ENCODE measurements at places on chromosomes 2 and 18.

DNA sequence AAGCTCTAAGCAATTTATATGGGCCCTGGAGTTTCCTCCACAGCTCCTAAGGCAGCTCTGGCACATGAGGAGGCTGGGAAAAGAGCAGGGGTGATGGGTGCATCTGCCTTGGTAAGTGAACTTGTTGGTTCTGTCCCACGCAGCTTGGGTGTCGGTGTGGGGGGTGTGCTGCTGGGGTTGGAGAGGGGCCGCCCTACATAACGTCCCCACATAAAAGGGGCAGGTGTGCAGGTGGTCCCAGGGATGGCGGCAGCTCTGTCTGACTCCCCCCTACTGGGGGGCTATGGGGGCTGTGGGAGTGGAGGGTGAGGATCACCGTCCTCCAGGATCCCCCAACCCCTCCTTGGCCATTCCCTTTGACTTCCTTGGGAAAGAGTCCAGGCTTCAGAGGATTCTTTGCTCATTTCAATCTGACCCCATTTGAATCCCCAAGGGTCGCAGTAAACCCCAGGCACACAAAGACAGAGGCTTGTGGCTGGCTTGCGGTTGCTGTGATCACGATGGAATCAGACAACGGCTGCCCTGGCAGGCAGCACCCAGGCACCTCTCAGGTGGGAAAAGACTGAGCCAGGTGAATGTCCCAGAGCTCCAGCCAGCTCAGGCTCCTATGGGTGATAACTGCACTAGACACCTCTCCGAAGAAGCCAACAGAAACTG lies 34.5 kb upstream of the CD8A start:
- no peak for DNase-seq

- no peak for DNase-seq
These were observed 304.7 kb downstream of the TCF4 start for GRCh38 chr18:55283309-55283708.

- DNase-seq: no peak
These were observed 162.0 kb downstream of the LTBP1 start for GRCh38 chr2:33108483-33109443.

- no peak for DNase-seq
These were observed 92.9 kb downstream of the COL5A2 start for GRCh38 chr2:189086710-189087109.

- no peak for DNase-seq
These were observed 284.5 kb downstream of the ZNF521 start for GRCh38 chr18:25067275-25068025.

DNA sequence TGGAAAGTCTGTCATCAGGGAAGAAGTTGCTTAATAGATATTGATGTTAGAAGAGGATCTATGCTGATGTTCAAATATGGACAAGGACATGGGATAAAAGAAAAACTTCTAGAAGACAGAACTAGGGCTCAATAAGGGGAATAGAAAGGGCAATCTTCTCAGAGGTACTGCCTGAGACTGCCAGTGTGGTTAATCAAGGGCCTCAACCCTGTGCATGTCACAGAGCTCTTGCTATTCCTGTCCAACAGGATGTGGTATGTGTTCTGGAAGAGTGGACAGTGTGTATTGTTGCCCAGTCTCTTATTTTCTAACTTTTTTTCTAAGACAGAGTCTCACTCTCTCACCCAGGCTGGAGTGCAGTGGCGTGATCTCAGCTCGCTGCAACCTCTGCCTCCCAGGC lies 27.8 kb upstream of the RNF125 start:
- DNase-seq: no peak

DNA sequence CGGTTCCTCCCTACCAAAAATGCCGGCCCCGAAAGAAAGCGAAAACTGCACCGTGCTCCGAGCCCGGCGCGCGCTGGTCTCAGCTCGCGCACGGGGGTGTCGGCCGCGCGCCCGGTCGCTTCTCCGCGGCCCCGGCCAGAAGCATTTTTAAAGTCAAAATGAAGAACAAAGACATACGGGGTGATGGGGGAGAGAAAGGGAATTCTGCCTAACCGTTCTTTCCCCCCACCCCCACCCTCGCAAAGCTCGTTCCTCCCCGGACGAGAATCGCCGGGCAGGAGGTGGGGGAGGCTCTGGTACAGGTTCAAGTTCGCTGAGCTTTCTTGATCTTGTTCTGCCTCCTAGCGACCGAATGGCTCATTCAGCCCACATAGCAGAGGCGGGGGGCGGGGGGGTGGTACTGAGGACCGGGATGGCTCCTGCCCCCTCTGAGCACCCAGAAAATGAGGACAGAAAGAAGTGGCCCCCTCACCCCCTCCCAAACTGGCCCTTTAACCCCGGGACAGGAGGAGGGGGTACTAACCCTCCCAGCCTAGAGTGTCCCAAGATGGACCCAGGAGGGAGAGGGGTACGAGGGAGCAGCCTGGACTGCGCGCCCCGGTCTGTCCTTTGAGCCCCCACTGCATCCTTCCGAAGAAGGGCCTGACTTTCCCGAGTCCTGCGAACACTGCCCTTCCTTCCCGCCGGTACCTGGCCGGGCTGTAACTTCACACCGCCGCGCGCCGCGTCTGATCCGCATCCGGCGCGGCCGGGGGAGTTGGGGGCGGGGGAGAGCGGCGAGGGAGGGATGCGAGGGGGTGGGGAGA lies 3.1 kb downstream of the BCL11A start:
- DNase-seq: peak; percentile 61

DNA sequence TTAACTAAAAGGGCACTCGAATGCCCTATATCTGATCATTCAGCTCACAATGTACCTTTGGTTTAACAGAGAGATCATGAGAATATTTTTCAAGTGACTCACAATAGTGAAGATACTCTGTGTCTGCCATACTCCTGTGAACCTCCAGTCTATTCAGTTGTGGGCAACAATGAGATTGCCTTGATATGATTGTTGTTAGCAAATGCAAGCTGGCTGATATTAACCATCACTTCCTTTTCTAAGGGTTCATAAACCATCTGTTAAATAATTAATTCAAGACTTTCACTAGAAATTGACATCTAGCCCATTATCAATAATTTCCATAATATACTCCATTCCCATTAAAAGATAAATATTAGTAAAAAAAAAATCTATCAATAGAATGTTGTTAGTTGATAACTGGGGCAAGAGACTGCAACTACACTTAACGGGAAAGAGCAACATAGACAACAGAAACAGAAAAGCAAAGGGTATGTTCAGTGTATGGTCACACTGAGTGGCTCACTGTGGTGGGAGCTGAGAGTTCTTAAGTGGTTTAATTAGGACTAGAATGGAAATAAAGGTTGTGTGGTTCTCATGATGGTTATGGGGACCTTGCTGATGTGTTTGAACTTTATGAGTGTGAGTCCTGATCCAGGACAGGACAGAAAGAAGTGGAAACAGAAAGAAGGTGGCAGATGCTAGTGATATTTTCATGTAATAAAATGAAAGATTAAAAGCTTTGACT lies 11.9 kb downstream of the IL18RAP start:
- DNase-seq: no peak

DNA sequence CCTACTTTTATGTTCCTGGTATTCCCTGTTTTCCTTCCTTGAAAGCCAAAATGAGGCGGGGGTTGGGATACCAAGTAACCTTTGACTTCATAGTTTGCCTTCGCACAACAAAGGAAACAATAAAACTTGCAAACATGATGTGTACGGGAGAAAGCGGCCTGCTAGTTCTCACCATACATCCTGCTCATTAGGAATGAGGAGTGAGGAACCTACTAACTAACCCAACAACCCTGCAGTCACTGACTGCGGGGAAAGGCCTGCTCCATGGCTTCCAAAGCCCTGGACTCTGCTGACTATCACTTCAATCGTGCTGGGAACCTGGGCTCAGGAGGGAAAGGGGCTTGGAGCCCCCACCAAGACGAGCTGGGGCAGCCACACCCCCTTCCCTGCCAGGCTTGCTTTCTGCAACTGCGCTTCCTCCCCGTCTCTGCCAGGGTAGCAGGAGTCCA lies 24.2 kb downstream of the RPL31 start:
- DNase-seq: no peak

- DNase-seq: no peak
These were observed 160.8 kb downstream of the TNS1 start for GRCh38 chr2:217842017-217842416.

DNA sequence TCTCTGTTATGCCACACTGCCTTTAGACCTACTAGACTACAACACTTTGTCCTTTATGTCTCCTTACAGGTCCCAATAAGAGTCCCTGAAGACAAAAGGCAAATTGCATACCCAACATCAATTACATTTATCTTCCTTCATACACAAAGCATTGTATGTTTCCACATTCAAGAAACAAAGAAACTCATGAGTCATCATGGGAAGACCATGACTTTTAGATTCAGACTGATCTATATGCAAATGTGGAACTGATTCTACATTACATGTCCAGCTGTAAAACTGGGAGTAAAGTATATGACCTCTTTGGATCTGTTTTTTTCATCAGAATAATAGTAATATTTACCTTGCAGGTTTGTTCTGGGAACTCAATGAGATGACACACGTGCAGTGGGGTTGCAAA lies 25.2 kb upstream of the HNMT start:
- no peak for DNase-seq

DNA sequence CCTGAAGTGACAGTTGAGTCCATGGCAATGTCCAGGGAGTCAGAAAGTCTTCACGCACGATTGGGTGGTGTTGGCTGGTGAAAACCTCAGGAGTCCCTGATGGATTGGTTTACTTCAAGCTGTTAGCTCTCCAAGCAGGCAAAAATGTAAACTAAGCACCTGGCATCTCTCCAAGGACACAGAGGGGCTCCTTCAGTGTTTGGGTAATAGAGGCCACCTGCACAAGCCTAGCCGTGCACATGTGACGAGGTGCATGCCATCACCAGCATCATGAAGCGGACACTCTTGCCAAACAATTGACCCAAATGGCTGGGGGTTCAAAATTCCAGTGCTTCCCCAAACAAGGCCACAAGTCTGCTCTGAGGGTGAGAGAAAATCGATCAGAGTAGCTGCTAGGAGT lies 104.7 kb upstream of the CD302 start:
- no peak for DNase-seq

DNA sequence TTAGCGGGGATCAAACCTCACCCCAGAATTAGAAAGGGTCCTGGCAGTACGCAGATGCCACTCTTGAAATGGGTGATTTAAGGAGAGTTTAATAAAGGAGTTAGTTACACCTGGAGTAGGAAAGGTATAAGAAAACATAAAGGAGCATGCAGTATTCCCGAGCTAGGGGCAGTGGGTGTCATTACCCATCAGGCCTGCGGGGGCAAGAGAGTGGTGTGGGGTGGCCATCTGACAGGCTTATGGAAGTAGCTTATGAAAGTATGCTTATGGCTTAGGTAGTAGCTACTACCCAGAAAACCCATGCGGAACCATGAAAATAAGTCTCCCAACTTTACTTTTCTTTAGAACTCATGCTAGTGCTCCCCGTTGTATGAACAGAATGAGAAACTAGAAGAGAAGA lies 568.9 kb upstream of the ACVR2A start:
- DNase-seq: no peak

GRCh38 chr2:106011380-106011779 lies 182.7 kb downstream of the UXS1 start:
- DNase-seq: no peak

DNA sequence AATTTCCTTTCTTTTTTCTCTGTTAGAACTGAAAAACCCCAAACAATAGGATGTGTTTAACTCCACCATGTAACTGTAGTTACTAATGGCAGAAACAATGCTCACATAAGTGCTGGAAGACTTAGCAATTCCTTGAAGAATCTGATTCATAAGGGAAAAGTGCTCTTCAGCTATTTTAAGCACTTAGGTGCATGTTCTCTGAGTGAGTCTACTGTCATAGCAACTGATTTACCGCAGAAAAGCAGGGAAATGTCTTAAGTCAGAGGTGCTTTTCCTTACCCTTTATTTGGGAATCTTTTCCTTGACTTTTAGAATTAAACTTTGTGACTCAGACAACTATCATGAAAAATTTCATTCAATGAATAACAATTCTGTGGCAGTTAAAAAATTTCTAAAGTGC lies 65.4 kb upstream of the NABP1 start:
- DNase-seq: no peak

DNA sequence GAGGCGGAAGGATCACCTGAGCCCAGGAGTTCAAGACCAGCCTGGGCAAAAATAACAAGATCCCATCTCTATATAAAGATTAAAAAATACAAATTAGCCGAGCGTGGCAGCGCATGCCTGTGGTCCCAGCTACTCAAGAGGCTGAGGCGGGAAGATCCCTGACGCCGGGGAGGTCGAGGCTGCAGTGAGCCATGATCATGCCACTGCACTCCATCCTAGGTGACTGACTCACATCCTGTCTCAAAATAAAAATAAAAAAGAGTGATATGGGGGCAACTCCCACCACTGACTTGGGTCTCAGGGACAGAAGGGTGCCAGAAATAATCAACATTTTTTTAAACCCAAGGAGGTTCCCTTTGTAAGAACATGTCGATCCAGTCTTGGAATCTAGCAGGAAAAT lies 37.6 kb downstream of the ZNF516 start:
- DNase-seq: no peak

DNA sequence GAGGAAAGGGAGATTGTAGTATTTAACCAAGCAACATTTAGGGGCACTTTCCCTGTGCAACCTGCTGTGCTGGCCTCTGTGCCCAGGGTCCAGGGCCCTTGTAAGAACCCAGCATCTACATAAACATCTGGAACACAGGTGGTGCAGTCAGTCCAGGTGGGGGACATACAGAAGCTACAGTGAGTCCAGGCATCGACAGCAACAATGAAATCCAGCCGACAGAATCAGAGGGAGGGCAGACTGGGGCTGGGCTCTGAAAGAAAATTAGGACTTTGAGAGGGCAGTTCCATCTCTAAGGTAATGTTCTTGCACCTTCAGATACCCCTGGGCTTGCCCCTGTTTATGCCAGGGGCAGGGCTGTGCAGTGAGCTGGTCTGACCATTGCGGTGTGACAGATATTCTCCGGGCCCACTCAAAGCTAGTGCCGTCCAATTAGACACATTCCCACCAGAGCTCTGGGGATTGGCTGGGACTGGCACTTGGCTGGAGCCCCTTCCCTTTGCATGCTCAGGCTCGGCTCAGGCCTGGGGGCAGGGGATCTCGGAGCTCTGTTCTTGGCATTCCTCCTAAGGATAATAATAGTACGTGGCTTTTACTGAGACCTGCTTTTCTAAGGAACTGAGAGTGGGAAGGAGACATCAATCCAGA lies 5.4 kb downstream of the LBH start:
- DNase-seq: no peak

- no peak for DNase-seq
These were observed 270.3 kb upstream of the PARD3B start for GRCh38 chr2:204274991-204275390.

GRCh38 chr2:146992466-146992865 lies 852.4 kb upstream of the ACVR2A start:
- DNase-seq: no peak

DNA sequence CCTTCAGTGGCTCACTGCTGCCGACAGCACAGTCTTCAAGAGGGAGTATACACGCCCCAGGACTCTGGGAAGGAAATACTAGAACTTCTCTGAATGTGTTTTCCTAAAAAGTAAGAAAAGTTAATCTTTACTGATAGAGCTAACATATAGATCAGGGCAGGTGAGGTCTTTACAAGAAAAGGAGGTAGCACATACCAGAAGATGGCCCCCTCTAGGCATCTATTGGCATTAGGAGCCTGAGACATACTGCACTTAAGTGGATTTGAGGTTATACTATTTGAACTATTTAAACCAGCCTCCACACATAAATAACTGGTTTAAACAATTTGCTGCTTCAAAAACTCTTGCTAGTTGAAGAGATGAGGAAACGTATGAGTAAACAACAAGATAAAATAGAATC lies 406.1 kb downstream of the SETBP1 start:
- no peak for DNase-seq

All from progenitor cell of endocrine pancreas (in vitro differentiated cells).